Placental pericyte (primary cell): ENCODE measurements at places on chromosomes 3 and 15. TPM values are rescaled to one million over a fixed set of nuclear protein-coding genes. Genes with fewer than 3 reads are reported as not detected.

The IGSF11 gene
- not detected in 2 replicates for total RNA-seq

The ISLR gene
- 25.8 and 26.6 TPM in 2 replicates for total RNA-seq

The AMOTL2 gene
- 87.1 and 140 TPM in 2 replicates for total RNA-seq

The ALDH1L1 gene
- total RNA-seq = 0.44 and 1.3 TPM in 2 replicates

The ENTPD3 gene
- 0.22 and 0.29 TPM in 2 replicates for total RNA-seq

The SPESP1 gene
- 2.4 and 4.0 TPM in 2 replicates for total RNA-seq
